ENCODE measurements at places on chromosomes 1 and 21.

- DNase-seq = no peak
Measured at GRCh38 chr1:209219791-209220524, 363.6 kb upstream of the CAMK1G start.

GRCh38 chr1:113455374-113455773 is 65.1 kb downstream of the MAGI3 start:
- no peak for DNase-seq

- DNase-seq = no peak
Measured at GRCh38 chr1:210496063-210496462, 167.4 kb downstream of the HHAT start.

DNA sequence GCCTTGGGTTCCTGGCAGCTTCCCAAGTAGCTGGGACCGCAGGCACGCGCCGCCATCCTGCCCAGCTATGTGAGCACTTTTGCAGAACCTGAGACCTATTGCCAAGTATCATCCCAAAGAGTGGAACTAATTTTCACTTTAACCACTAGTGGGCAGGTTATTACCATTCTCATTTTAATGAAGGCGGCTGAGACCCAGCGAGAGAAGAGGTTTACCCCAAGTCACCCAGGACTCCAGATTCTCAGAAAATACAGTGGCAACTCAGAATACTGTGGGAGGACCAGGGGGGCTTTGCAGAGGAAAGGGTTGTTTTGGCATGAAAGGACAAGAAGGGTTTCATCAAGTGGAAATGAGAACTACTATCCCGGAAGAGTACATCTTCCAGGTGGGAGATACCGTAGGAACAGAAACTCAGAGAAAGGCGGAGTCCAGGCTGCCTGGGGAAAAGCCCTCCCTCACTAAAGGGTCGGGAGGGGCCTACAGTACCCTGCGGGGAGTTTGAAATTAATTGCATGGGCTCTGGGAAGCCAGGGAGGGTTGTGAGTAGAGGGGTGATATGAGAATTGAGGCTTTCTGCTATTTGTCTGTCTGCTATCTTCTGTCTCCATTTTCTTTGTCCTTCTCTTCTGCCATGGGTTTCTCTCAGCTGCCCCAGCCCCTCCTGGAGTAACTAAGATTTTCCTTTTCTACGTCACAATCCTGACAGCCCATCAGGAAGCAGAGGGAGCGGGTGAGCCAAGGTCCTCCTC is 7.2 kb upstream of the SEMA4A start:
- peak; percentile 79 for DNase-seq

- no peak for DNase-seq
Measured at GRCh38 chr1:36988321-36988720, 46.0 kb downstream of the GRIK3 start.

DNA sequence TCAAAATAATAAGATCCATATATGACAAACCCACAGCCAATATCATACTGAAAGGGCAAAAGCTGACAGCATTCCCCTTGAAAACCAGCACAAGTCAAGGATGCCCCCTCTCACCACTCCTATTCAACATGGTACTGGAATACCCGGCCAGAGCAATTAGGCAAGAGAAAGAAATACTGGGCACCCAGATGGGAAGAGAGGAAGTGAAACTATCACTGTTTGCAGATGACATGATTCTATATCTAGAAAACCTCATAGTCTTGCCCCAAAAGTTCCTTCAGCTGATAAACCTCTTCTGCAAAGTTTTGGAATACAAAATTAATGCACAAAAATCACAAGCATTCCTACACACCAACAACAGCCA is 442.7 kb downstream of the PTBP2 start:
- no peak for DNase-seq

DNA sequence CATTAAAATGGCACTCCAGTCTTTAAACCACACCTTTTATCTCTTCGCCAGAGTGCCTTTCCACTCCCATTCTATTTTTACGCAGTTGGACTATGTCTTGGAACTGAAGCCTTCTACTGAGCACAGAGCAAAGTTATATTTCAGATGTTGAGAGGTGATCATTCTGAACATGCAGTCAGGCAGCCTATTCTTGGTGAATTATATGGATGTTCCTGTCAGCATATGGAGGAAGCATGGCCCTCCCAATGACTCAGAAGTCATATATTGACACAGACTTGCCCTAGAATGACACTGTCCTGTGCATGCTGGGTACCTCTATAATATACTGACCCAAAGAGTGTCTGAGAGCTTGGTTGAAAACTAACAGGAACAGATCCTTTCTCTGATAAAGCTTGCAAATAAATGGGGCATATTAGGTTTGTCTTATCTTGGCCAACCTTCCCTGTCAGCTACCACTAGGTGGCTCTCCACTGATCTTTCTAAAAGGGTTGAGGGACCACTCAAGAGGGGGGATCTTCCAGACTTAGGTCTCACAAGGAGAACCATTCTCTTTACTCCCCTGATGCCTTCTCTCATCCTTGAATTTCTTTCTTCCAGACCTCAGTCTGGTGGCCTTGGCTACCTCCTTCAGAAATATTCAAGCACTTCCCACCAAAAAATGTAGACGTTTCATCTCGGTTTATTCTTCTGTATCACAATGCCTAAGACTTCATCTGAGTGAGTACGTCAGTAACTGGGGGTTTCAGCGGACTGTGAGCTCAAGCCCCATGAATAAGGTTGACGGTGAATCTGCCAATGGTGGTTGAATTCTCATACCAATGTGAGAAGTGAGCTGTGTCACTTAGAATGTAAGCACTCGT is 11.8 kb upstream of the ALG14 start:
- no peak for DNase-seq

GRCh38 chr1:2046174-2046917 is 3.9 kb upstream of the PRKCZ start:
- DNase-seq = no peak

DNA sequence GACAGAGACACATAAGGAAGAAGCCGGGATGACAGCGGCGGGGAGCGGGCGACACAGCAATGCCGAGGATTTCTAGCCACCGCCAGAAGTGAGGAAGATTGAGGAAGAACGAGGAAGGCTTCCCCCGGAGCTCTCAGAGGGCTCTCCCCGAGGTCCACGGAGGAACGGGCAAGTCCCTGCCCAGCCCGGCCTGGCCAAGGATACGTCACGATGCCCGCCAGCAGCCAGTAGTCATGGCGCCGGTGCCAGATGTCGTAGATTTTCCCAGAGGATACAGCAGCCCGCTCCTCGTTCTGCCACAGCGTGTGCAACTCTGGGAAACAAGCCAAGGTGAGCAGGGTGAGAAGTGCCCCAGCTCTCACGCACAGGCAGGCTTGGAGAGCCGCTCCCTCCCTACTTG is 65.9 kb downstream of the KCNAB2 start:
- DNase-seq = no peak

DNA sequence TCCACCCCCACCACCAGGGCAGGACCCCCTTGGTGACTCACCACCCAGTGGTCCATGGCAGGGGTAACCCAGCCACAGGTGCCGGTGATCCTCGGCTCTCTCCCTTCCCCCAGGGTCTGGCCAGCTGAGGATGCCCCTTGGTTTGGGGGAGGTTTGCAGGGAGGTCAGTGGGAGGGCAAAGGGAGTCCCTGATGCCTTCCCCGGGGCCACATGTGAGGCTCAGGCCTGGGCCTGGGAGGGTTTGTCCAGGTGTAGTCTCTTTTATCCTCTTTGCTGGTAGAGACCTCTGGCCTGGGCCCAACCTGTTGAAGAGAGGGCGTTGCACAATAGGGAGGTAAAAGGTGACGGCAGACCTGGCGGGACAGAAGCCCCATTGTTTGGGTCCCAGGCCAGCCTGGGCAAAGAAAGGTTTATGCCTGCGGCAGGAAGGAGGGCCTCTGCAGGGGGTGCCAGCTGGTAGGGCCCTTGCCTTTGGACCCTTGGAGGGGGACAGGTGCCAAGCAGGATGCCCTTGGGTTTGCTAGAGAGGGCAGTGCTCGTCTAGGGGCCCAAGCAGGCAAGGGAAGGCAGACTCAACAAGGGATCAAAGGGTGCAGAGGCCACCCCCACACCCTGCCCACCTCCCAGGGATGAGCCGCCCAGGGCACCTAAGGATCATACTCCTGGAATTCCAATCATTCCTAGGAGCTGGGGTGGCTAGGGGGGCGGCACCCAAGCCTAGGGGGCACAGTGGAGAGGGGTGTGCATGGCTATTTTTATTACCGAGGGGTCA is 760 bp upstream of the TINAGL1 start:
- no peak for DNase-seq

DNA sequence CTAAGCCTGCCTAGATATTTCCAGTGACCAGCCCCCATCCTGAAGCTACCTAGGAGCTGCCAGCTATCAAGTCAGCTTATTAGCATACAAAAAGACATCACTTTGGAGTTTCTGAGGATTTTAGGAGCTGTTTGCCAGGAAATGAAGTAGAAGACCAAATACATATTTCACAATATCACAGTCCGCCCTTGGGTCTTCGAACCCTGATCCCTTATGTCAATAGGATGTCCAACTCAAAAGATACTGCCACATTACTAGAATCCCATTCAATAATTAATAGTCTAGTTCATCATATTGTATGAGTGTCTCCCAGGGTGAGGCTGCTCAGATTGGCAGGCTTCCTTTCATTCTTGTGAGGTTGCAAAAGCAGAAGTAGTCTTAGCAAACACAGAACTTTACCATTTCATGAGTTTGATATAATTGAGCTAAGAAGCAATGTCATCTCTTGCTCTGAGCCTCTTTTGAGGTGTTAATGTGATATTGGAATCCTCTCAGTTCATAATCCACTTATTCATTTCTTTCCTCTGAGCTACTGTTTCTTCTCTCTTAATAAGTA is 13.6 kb downstream of the IPO9 start:
- no peak for DNase-seq

GRCh38 chr1:30775433-30775975 is 17.9 kb upstream of the LAPTM5 start:
- DNase-seq = no peak

GRCh38 chr1:208772891-208773290 is 528.7 kb upstream of the PLXNA2 start:
- DNase-seq = no peak

DNA sequence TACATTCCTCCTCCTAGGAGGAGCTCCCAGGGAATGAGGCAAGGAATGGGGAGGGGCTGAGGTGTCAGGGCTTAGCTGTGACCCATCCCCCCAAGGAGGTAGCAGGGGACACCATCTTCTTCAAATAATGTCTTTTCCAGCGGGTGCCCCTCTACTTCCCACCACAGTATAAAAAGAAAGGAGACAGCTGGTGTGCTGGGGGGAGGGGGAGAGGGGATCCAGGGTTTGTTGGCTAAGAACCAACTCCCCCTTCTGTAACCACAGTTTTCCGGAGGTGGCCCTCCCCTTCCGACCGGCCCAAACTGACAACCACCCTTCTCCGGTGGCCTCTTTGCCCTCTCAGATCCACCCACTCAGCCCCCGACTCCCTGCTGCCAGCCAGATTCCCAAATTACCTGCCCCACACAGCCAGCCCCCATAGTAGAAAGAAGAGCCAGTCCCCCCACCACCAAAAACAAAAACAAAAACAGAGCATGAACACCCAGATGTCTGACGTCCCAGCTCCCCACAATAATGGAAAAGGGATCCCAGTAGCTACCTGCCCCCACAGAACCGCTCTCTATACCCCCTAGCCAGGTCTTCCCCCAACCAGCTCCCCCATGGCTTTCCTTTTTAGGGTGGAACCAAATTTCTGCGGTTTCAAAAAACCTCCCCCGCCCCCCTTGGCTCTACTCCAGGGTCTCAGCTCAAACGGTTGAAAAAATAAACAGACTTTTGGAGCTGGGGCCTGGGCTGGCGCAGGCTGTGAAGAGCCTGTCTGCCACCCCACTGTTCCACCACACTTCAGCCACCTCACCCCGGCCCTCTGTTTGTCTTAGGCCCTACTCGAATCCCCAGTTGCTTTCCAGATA is 2.1 kb downstream of the ARHGEF2 start:
- DNase-seq = peak; percentile 64

GRCh38 chr1:97092824-97093223 is 371.2 kb downstream of the PTBP2 start:
- no peak for DNase-seq

DNA sequence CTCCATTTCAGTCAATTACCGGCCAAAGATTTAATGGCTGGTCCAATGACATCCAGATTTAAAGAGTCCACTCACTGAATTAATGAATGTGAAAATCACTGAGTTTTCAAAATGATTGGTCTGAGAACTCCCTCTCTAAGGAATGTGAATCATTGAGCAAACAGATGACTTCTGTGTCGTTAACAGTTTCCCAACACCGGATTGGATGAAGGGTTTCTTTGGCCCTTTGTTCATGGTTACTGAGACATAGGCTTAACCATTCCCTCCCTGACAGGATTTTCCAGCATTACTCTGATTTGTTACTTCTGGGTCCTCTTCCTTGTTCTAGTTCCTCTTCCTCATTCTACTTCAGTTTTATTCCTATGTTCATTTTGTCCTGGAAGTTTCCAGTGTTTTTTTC is 1.5 kb upstream of the CLDN17 start:
- DNase-seq = no peak

DNA sequence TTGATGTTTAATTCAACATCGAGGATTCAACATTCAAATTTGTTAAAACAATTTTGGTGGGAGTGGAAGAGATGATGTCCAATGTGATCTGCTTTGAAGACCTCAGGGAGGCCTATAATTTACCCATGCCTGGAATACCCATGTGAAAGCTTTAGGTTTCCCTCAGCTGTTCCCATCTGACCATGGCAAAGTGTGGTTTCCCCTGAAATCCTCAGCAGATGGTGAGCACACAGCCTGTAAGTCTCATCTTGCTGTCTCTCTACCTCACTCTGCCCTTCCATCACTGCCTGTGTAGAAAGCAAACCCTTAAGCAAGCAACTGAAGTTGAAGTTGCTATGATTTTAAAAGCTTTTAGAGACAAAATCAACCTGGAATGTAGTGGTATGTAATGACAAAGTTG is 80.1 kb upstream of the ATF3 start:
- no peak for DNase-seq

DNA sequence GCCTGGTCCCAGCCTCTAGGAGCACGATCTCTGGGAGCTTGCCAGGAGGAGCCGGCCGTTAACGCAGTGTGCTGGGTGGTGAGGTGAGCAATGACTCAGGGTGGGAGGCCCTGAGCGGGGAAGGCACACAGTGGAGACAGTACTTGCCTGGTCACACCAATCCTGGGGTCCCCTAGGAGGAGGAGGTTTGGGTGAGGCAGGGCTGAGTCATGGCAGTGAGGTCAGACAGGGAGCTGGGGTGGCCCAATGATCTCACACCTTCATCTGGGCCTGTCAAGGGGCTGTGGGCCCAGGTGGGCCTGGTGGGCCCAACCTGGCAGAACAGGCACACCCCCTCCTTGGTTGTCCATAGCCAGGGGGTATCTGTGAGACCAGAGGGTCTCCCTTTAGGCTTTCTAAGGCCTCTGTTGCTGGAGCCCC is 8.6 kb upstream of the EDN2 start:
- peak; percentile 57 for DNase-seq

- no peak for DNase-seq
Measured at GRCh38 chr1:147840909-147841308, 61.7 kb upstream of the GJA8 start.

- DNase-seq = no peak
Measured at GRCh38 chr1:6935361-6935883, 150.2 kb downstream of the CAMTA1 start.

DNA sequence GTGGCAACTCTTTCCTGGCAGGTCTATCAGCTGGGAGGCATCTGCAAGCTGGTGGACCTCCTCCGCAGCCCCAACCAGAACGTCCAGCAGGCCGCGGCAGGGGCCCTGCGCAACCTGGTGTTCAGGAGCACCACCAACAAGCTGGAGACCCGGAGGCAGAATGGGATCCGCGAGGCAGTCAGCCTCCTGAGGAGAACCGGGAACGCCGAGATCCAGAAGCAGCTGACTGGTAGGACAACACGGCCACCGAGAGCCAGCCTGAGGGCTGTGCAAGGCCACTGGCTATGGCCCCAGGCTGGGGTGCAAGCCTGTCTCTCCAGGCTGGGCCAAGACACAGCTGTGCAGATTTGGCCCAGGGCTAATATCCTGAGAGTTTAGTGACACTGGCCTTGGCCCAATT is 34.2 kb downstream of the PKP1 start:
- DNase-seq = no peak
